ENCODE measurements at places on chromosomes 16 and 17. TPM values are rescaled to one million over a fixed set of nuclear protein-coding genes. Genes with fewer than 3 reads are reported as not detected.

FLYWCH2 gene
- total RNA-seq, result 45.0 TPM

- no peak for DNase-seq
Observed at GRCh38 chr17:56824503-56824902, 9.2 kb downstream of the C17orf67 start.

SLC5A10 gene
- not detected for total RNA-seq

GRCh38 chr17:80529104-80529903 lies 15.3 kb upstream of the RPTOR start:
- no peak for DNase-seq

TMEM98 gene
- 94.8 TPM for total RNA-seq

DNA sequence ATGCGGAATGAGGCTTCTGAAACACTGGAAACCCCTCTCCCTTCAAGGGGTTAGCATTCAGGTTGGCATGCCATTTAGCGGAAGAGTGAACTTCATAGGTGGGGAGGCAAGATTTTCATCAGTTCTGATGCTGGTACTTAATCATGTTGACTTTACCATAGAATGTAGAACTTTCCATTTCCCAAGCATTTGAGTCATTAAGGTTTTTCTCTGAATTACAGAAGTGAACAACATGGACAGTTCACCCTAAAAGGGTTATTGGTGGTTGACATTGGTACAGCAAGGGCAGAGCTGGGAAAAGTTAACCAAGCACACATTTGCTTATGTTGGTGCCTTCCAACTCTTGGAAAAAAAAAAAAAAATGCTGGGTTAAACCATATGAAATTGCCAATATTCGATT lies 39.1 kb downstream of the GAN start:
- DNase-seq, result no peak

Data from GM23338 (cell line).